Activated CD4-positive, CD25-positive, alpha-beta regulatory T cell treated with anti-CD3 and anti-CD28 coated beads, Interleukin-2, amount 50 U/mL, for 24 hours (primary cell): ENCODE measurements at places on chromosomes 7 and 10.

DNA sequence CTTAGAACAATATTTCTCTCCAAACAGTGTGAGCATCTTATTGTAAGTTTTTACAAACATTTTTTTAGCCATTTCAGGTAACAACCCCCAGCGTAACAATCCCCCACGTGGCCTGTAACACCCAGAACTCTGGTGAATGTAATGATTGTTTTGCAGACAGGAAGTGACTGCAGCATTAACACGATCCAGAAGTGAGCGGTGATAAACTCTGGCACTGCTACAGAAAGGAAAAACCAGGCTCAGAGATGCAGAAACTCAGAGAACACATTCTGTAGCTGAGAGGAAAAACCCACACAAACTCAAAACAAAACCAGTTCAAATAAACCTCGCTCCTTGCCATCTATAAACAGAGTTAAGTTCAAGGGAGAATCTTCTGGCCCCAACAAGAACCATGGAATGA is 285.7 kb downstream of the FGFR2 start:
- no peak for ATAC-seq

DNA sequence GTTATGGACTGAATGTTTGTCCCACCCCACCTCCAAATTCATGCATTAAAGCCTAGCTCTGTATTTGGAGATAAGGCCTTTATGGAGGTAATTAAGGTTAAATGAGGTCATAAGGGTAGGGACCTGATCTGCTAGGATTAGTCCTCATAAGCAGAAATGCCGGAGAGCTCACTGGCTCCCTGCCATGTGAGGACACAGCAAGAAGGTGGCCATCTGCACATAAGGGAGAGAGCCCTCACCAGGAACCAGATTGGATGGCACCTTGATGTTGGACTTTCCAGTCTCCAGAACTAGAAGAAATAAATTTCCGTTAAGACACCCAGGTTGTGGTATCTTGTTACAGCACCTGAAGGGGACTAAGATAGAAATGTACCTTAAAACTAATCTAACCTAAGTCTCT is 816.1 kb upstream of the C7orf33 start:
- no peak for ATAC-seq

- ATAC-seq = no peak
These were observed 81.0 kb downstream of the FAM53B start for GRCh38 chr10:124663228-124663627.

GRCh38 chr10:112202561-112203241 is 19.1 kb upstream of the GPAM start:
- no peak for ATAC-seq

GRCh38 chr10:131437556-131438475 is 126.3 kb upstream of the TCERG1L start:
- ATAC-seq = no peak

GRCh38 chr10:67780759-67781538 is 57.0 kb downstream of the DNAJC12 start:
- ATAC-seq = no peak

DNA sequence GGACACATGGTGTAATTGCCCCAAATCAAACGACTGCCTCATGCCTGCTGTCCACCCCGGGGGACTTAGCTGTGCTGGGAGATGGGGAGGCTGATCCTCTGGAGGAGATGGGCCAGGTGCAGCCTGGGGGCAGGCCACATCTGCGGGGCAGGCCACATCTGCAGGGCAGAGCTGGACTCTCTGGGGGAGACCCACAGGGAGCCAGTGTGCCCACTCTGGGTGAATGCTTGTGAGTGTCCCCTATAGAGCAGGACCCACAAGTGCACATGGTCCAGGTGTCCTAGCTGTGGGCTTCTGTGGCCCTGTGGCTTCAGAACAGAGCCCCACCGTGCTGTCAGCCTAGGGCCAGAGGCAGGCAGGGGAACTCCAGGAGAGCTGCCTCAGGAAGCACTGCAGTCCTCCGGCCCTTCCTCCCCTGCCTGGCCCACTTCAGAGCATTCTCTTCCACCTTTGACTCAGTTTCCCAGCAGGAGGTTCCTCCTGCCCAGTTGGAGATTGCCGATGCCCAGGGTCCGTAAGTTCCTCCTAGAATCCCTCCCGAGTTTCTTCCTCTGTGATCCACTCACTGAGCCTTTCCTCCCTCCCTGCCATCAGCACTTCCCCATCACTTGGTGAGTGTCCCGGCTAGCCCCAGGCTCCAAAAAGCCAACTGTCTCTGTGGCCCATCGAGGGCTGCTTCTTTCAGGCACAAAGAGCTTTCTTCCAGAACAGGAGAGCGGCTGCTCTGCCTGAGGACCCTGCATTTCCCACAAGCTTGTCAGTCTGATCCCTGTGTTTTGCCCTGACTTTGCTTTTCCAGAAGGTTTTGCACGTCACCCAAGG is 50.3 kb downstream of the ADCYAP1R1 start:
- peak; percentile 19 for ATAC-seq

DNA sequence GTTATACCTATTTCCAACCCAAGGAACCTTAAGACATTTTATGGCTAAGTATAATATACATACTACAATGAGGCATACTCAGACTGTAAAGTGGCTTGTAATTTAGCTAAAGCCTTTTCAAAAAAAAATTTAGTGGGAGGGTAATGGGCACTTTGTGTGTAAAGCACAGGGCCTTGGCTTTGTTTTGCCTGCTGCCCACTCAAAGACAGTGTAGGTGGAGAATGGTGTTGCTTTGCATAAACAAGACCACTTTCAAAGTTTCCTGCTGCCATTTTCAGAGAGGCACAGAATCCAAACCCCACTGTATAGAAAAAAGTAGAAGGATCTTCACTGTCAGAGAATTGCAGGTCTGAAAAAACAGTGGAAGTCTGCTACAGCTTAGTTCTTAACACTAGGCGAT is 21.2 kb upstream of the SLC35B4 start:
- no peak for ATAC-seq

- ATAC-seq = no peak
These were observed 385.5 kb upstream of the HPS1 start for GRCh38 chr10:98832196-98832595.

DNA sequence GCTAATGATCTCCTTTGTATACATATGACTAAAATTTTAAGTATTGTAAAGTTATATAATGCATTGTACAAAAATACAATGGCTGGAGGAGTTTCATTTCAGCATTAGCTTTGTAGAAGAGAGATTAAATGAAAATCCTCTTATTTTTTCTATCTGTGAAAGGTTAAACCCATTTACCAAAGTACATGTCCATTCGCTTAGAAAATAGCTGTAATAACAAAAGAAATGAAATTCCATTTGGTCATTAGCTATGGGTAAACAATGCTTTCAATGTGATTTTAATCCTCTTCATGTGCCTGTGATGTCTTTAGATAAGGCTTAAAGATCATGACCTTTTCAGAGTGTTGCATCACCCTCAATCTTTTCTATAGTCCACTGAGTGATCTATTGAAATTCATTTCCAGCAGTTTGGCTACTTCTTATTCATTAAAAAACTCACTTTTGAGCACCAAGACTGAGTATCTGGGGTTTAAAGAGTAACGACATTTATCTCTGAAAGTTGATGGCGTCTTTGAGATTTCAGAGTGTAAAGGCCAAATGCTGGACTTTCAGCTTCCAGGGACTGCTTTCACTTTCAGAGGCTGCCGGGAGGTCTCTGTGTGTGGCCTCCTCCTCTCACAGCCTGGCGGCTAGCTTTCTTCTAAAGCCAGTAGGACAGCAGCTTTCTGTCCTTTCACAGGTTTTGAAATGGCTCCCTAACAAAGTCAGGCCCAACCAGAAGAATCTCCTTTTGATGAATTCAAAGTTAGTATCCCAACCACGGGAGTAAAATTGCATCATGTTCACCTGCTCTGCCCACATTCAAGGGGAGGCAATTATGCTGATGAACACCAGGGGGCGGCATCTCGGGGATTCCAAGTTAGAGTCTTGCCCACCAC is 701.4 kb upstream of the COBL start:
- ATAC-seq = no peak

- ATAC-seq = no peak
These were observed 552.7 kb downstream of the DNAJB6 start for GRCh38 chr7:157889480-157889879.
